NCI-H1417 treated with DMSO at 0.1 percent for 48 hours (cell line): ENCODE measurements at places on chromosomes 6 and 20.

- DNase-seq: no peak
Measured at GRCh38 chr6:84769306-84769705, 4.9 kb upstream of the TBX18 start.

GRCh38 chr6:38489951-38490350 lies 149.8 kb downstream of the BTBD9 start:
- no peak for DNase-seq

DNA sequence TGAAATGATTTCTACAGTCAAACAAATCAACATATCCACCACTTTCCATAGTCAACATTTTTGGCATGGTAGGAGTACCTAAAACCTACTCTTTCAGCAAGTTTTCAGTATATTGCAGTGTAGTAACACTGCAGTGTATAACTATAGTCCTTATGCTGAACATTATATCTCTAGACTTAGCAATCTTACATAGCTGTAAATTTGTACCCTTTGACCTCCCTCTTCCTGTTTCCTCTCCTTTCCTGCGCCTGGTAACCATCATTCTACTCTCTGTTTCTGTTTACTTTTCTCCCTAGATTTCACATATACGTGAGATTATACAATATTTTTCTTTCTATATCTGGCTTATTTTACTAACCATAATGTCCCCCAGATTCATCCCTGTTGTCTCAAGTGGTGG lies 40.2 kb downstream of the SMAP1 start:
- DNase-seq: no peak

- DNase-seq: no peak
Measured at GRCh38 chr6:81613606-81614005, 138.9 kb downstream of the TENT5A start.

- no peak for DNase-seq
Measured at GRCh38 chr6:28657769-28658465, 132.2 kb downstream of the GPX5 start.

GRCh38 chr6:12069891-12070529 lies 57.9 kb downstream of the HIVEP1 start:
- no peak for DNase-seq

- no peak for DNase-seq
Measured at GRCh38 chr6:22236626-22237414, 60.0 kb downstream of the PRL start.

DNA sequence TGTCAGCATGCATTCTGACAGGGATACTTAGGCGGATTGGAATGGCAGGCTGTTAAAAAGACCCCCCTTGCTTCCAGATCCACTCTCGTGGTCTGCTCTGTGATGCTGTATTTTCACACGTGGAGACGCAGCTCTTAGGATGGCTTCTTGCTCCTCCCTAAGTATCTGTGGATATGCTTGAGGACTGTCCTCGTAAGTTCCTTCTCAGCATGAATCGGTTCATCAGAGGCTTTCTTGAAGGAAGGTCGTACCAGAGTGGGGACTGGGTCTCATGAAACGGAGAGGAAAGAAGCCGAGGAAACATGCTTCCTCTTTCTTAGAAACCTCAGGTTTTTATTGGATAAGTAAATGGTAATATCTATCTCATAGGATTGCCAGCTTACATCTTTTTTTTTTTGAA lies 220.4 kb downstream of the FARS2 start:
- DNase-seq: no peak

DNA sequence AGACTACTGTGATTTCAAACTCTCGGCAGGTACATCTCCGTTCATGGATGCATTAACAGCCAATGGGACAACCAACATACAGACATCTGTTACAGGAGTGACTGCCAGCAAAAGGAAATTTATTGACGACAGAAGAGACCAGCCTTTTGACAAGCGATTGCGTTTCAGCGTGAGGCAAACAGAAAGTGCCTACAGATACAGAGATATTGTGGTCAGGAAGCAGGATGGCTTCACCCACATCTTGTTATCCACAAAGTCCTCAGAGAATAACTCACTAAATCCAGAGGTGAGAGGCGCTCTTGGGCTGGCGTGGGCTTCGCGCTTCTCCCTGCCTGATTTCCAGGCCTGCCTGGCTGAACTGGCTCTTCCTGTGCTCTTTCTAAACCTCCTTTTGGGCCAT lies 68.4 kb downstream of the RPP40 start:
- no peak for DNase-seq

- DNase-seq: no peak
Measured at GRCh38 chr6:45073771-45074170, 254.4 kb upstream of the RUNX2 start.

GRCh38 chr20:44034965-44035635 lies 120.4 kb downstream of the TOX2 start:
- DNase-seq: no peak

DNA sequence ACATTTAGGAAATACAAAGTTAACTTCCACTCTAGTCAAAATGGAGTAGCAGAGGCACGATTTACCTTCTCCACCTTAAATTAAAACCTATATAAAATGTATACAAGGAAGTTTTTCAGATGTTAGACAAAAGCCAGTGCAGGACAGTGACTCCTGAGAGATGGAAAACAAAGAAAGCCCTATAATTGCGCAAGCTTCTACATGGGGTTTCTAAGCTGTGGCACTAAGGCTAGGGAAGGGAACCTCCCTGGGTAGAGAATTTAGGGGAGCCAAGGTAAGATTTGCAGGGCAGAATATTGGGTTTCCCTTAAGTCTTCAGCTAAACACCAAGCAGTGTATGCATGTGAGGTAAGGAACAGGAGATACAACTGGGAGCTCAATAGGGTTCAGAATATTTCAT lies 18.5 kb upstream of the ZC3H12D start:
- no peak for DNase-seq

GRCh38 chr20:17555106-17555505 lies 14.8 kb upstream of the DSTN start:
- no peak for DNase-seq

DNA sequence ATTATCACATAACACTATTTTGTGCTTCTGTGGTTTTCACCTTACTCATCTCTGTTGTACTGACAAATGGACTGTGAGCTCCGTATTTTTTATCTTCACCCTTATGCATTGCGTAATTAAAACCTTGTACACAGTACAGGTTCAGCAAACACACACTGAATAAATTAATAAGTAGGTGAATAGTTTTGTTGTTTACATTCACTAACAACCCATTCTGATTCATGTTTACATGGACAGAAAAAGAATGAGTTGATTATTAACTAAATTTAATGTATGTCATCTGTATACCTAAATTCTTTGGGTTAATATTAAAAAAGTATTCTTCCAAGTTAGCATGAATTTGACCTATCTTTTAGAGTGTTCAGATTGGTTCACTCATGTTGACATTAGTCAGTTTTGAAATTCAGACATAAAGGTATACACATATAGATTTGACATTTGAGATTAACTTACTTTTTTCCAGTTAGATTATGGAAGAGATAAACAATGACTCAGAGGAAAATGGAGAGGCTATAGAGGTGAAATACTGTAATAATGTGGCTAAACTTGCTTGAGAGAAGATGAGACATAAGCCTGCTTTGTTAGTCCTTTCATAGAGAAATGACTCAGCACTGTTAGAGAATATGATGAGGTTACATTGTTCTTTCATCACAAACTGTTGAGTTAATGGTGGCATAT lies 541.7 kb upstream of the FLRT3 start:
- DNase-seq: no peak

- DNase-seq: peak; percentile 4
Measured at GRCh38 chr6:161141173-161141572, 132.7 kb downstream of the AGPAT4 start.

DNA sequence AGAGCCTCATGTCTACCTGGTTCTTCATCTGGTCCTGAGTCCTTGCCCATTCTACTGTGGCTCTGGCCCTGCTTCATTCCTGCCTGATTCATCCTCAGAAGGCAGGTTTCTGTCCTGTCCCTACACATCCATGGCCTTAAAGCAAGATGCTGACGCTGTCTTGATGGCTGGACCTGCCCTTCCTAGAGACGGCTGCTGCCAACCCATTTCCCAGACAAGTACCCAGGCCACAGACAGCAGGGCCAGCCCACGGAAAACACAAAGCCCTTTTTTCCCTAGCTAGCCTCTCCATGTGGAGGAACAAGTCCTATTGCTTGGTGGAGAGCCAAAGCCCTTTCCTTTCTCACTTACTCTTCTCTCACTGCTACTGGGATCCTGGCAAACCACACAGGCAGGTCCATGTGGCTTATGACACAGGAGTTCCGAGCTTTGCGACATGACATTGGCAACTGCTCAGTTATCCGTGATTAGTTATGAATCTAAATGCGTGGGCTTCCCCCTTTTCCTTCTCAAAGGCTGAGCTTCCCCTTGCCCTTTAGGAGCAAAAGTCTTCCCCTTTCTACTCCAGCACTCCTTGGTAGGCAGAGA lies 72.9 kb downstream of the SLC22A3 start:
- no peak for DNase-seq

GRCh38 chr20:32108814-32109391 lies 611 bp upstream of the TM9SF4 start:
- DNase-seq: no peak

DNA sequence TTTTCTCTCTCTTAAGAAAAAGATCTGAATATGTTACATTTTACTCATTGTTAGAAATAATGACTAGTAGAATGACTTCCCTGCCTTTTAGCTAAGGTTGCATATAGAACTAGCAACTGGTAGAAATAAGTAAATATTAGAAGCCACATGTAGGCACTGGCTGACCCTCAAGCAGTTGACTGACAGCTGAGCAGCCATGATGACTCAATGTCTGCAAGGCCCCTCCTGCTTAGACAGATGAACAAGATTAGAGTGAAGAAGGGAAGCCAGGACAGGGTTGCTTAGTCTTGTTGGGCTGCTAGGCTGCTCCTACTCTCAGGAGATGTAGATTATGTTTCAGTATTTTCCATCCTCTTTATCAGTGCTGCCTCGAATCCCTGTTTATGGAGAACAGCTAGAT lies 6.5 kb downstream of the MEP1A start:
- DNase-seq: no peak

GRCh38 chr20:10581823-10582222 lies 92.0 kb downstream of the JAG1 start:
- no peak for DNase-seq

- no peak for DNase-seq
Measured at GRCh38 chr6:92840246-92840930, 579.0 kb downstream of the EPHA7 start.

DNA sequence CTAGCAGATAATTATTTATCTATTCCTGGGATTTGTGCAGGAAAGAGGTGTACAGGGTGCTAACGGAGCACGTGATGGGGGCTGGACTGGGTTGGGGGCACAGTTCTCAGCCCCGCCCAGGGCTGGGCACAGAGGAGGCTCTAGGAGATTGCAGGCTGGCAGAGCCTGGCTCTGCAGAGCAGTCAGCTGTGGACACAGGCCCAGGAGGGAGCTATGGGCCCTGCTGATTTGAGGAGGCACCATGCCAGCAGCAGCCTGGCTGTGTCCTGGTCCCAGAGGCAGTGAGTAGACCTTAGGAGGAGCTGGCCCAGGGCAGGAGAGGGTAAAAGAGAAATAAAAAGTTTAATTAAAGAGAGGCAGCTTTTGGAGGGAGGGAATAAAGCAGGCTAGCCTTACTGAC lies 19.3 kb downstream of the MAFB start:
- no peak for DNase-seq

GRCh38 chr6:37236921-37237320 lies 20.7 kb upstream of the TBC1D22B start:
- DNase-seq: no peak

GRCh38 chr6:92339936-92340640 lies 1079.3 kb downstream of the EPHA7 start:
- no peak for DNase-seq

DNA sequence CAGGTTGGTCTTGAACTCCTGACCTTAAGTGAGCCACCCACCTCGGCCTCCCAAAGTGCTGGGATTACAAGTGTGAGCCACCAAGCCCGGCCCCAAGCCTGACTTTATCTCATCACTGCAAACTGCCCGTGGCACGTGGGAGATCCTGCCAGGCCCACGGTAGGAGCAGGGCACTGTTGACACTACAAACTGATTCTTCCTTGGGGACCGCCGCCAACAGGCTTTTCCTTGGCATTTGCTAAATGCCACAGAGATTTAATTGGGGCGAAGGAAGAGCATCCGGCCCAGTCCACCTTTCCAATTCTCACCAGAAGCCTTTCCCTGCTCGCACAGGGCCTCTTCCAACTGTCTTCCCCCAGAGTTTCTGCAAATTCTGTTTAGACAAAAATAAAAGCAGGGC lies 11.0 kb downstream of the ATP9A start:
- DNase-seq: no peak

- DNase-seq: no peak
Measured at GRCh38 chr6:117469356-117469755, 13.1 kb upstream of the DCBLD1 start.

GRCh38 chr6:160792708-160793107 lies 90.7 kb downstream of the PLG start:
- no peak for DNase-seq

DNA sequence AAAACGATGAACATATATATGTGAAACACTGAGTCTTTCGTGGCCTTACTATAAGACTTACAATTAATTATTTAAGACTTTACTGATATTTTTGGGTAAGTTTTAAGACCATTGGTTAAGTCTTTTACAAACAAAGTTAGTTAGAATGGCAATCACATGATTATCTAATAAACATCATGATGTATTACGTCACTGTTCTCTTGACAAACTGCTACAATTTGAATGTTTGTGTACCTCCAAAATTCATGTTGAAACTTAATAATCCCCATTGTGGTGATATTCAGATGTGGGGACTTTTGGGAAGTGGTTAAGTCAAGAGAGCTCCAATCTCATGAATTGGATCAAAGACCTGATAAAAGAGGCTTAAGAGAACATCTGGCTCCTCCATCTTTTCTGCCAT lies 25.9 kb upstream of the B3GAT2 start:
- DNase-seq: no peak
